ENCODE measurements at places on chromosomes 13 and 19.

- DNase-seq: no peak
These were observed 6.1 kb upstream of the LMNB2 start for GRCh38 chr19:2462635-2463421.

- DNase-seq: no peak
These were observed 1.9 kb upstream of the FAM174C start for GRCh38 chr19:1273263-1274041.

GRCh38 chr19:46491975-46492682 lies 3.5 kb downstream of the PNMA8B start:
- DNase-seq: no peak

DNA sequence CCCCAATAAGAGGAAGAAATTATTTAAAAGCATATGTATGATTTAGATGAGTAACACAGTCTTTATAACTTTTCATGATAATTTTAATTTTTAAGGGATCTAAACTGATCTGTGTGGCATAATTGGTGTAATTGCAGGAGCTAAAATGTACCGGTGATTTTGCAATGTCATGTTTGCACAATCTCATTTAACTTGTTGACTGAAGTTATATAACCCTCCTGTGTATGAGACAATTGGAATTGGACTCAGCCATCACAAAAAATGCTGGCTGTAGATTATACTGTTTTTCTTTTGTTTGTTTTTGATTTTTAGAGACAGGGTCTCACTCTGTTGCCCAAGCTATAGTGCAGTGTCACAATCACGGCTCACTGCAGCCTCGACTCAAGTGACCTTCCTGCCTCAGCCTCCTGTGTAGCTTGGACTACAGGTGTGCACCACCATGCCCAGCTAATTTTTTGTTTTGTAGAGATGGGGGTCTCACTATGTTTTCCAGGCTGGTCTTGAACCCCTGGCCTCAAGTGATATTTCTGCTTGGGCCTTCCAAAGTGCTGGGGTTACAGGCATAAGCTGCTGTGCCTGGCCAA lies 26.1 kb downstream of the FGF9 start:
- DNase-seq: no peak

GRCh38 chr13:22336460-22336859 lies 665.6 kb downstream of the FGF9 start:
- DNase-seq: no peak

- DNase-seq: no peak
These were observed 68.6 kb downstream of the RASA3 start for GRCh38 chr13:114063545-114064449.

- no peak for DNase-seq
These were observed 249.5 kb upstream of the SLC10A2 start for GRCh38 chr13:103315711-103316110.

DNA sequence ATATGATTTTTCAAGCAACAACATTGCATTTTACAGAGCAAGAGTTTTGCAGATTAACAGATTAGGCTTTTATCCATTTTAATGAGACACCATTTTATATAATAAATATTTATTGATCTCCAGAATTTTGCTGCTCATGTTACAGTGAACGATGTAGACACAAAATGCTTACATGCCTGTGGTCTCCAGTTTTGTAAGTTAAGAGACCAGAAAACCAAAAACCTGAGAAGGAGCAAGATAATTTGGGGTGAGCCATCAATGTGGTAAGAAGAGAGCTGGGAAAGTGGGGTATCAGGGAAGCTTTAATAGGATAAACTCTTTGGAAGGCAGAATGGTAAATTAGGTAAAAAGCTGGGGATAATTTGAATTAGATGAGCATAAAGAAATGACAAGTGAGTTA lies 2100.5 kb upstream of the PCDH20 start:
- DNase-seq: no peak

DNA sequence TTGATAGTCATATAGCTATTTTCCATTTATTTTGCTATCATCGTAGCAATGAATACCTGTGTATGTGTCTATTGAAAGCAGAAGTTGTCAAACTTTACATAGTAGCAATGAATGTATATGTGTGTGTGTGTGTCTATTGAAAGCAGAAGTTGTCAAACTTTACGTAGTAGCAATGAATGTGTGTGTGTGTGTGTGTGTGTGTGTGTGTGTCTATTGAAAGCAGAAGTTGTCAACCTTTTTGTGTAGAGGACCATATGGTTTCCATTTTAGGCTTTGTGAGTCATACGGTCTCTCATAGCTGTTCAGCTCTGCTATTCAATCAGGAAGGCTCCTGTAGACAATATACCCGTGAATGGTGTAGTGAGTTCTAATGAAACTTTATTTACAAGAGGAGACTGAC lies 20.8 kb downstream of the NLRP4 start:
- DNase-seq: no peak

DNA sequence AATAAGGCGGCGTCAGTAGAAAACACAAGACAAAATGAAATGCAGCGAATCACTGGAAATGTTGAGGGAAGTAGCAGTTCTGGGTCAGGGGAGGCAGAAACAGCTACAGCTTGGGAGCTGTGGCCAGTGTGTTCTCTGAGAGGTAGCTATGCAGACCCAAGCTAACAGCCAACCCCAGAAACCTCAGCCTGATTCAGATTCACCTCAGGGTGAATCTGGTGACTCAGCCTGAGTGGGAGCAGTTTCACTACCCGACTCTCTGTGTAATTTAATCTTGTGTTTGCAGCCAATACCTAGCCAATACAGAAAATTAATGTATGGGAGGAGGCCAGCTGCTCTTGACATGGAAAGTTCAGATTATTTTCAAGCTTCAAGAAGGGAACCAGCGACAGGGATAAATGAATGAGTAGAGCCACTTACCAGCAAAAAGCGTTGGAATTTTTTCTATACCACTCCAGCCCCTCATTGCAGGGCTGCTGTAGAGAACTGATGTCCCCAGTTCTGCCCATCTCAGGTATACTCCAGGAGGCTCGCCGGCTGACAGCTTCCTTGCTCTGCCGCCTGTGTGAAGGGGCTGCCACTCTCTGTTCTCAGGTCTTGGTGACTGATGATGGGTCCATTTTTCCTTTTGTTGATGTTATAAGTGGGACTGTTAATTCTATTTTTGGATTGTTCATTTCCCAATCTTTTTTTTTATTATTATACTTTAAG lies 8.9 kb downstream of the IGFL3 start:
- no peak for DNase-seq

DNA sequence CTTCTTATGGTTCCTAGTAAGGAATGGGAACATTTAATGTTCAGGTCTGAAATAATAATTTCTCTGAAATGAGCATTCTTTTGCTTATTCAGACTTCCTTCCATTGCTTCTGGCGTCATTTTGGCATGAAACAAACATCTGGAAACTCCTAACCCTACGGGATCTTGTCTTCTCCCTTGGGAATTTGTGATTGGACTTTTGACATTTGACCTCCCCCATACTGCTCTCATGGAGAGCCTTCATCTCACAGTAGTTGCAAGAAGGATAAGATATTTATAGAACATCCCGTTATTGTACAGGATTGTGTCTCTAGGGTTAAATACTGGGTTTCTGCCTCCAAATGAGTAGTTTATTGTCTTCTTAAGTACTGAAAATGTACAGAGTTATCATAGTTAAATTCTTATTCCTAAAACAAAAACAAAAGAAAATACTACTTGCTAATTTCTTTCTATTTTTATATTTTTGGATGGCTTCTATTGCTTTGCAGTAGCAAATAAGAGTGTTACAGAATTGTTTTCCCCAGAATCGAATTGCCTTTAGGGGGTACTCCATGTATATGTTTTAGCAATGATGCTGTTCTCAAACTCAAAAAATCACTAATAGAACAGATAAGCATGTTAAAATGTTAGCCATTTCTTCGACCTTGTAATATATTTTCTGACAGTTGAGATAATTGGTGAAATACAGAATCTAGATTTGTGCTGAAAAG lies 366.8 kb downstream of the DLEU7 start:
- no peak for DNase-seq

GRCh38 chr19:4061178-4061682 lies 5.5 kb downstream of the ZBTB7A start:
- DNase-seq: peak; percentile 90

DNA sequence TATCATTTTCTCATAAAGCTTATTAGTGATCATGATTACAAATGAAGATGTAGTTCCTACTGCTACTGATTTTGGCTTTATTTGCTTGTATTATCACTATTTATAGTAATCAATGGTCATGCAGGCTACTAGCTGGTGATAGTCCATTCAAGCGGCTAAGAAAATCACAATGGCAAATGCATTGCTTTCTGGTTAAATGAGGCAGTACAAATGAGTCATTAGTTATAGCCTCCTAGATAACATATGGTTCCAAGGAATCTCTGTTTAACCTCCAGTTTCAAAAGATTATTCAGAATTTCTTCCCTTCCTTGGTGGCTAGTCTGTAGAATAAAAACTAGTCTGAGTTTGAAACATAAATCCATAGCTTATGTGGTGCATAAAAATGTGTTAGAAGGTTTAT lies 141.3 kb upstream of the HTR2A start:
- DNase-seq: no peak

- no peak for DNase-seq
These were observed 10.3 kb downstream of the TBCB start for GRCh38 chr19:36125557-36125956.

GRCh38 chr13:57624565-57625435 lies 6.7 kb upstream of the PCDH17 start:
- DNase-seq: no peak

GRCh38 chr19:45567609-45568008 lies 17.0 kb downstream of the OPA3 start:
- DNase-seq: no peak

GRCh38 chr13:49497272-49497671 lies 1.5 kb downstream of the PHF11 start:
- DNase-seq: no peak

DNA sequence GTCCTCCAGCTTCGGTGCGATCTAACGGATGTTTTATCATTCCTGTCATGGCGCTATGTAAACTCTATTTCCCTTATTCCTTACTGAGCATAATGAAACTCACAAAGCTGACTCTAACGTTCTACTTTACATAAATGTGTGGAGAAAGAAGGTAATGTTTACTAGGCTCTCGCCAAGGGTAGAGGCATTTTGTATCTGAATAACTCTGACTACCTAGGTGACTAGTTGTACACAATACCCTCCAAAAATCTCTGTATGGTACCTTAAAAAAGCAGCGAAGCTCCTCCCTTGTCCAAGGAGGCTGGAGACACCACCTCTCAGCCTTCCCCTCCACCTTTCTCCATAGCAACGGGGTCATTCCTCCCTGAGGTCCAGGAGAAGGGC lies 316 bp upstream of the ZNF530 start:
- DNase-seq: no peak

DNA sequence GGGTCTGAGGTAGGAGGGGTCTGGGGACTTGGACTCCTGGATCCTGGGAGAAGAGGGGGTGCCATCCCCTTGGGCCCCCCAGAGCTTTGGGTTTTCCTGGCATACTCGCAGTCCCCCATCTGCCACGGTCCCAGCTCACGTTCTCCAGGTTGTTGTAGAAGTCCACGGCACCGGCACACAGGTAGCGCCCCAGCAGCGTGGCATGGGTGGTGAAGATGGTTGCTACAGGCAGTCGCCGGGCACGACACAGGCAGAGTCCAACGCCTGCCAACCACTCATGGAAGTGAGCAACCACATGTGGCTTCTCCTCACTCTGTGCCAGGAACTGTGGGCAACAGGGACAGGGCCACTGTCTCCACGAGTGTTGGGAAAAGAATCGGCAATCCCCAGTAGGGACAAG lies 7.4 kb downstream of the GYS1 start:
- no peak for DNase-seq

- DNase-seq: no peak
These were observed 11.2 kb upstream of the F7 start for GRCh38 chr13:113094410-113094800.

DNA sequence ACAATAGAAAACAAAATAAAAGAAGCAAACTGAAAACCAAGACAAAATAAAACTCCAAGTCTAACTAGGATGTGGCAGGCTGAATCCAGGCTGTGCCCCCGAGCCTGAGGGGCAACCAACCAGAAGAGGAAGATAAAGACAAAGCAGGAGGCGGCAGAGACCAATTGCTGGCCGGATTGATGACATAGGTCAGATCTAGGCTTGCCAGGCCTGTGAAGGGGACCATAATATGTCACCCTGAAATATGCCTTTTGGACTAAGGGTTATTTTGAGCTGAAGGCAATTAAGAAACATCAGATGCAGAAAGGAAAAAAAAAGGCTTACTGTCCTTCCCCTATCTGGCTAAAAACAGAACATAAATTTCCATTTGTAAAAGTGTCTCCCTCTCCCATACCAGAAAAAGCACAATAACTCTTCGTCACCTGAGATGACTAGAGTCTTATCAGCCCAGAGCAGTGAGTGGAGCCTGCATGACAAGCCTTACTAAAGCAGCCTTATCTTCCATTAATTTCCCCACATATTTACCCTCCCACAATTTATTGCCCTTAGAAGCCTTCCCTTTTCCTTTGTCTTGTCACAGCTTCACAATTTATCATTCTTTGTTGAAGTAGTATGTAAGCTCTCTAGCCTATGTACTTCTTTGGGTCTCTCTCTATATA lies 22.8 kb downstream of the ATP8A2 start:
- no peak for DNase-seq

DNA sequence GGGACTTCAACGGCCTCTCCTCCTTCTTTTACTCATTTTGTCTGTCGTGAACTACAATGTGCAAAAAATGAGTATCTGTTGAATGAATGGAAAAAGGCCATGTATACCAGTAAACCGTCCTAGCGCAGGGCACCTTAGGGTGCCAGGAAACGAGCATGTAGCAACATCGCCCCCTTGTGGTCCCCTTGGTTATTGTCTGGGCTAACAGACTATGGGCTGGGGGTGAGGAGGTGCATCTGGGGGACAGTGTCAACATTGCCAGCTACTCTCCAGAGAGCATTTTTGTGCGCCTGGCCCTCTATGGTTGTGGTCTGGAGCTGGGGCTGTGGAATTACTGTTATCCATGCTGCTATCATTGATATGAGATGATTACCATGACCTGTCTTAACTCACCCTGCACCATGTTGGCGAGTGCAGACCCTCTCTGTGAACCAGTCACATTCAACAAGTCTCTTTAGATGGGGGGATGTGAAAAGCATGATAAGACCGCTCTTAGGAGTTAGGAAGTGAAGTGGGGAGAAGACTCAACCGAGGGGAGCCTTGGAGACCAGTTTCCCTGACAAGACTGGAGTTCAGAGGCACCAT lies 22.8 kb upstream of the SIGLEC11 start:
- no peak for DNase-seq

DNA sequence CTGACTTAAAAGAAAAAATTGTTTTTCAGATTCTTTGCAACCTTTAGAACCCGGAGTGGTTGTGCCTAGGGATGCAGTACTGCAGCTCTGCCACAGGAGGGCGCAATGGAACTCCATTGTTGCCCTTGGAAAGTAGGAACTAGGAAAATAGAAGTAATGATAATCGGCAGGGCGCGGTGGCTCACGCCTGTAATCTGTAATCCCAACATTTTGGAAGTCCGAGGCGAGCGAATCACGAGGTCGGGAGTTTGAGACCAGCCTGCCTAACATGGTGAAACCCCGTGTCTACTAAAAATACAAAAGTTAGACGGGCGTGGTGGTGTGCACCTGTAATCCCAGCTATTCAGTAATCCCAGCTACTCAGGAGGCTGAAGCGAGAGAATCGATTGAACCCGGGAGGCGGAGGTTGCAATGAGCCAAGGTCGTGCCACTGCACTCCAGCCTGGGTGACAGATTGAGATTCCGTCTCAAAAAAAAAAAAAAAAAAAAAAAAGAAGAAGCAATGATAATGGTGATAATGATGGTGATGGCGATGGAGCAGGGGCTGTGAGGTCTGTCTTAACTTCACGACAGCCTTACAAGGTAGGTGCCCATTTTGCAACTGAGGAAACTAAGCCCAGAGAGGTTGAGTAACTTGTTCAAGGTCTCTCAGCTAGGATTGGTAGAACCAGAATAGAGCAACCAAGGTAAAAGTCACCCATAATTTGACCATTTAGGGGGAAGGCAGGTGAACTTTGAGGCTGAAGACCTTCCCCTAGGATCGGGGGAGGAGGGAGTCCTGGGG lies 5.5 kb upstream of the ADAMTS10 start:
- no peak for DNase-seq

GRCh38 chr19:30670011-30670329 lies 297.8 kb downstream of the ZNF536 start:
- no peak for DNase-seq

Data from vagina (tissue), 2 donors.